NCI-H345 (cell line): ENCODE measurements at places on chromosomes 6 and 20.

- no peak for DNase-seq
These were observed 157.9 kb downstream of the SLC24A3 start for GRCh38 chr20:19370076-19371075.

GRCh38 chr6:138572167-138572875, 73.0 kb upstream of the NHSL1 start:
- DNase-seq, result peak; percentile 96

GRCh38 chr20:17785007-17785406, 85.2 kb downstream of the BANF2 start:
- no peak for DNase-seq

DNA sequence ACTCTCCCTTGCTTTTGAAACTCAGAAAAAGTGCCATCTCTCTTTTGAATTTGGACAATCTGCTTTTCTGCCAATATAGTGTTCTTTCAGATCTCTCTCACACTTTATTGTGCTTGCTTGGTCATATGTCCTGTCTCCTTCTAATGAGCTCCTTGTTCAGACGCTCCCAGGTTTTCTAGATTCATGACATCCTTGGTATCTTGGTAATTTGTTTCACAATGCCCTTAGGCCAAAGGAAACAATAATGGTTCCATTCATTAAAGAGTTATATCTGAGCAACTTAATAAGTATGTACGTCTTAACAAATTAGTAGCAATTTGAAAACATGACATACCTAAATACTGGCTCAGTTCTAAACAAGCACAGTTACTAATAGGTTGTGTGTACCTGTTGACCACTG, 293.4 kb upstream of the SPTLC3 start:
- no peak for DNase-seq

GRCh38 chr6:13681305-13682061, 30.2 kb downstream of the RANBP9 start:
- DNase-seq, result no peak

DNA sequence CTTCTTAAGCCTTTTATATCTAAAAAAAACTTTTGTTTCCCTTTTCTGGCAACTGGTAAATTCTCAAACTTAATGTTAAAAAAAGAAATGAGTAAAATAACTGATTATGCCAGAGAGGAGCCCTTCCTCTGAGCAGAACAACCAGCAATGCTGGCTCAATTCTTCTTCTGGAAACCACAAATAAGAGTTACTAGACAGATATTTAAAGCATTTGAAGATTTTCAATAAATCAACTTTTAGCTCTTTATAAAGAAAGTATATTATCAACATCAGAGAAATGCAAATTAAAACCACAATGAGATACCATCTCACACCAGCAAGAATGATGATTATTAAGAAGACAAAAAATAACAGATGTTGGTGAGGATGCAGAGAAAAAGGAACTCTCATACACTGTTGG, 61.1 kb upstream of the TCF21 start:
- DNase-seq, result no peak

GRCh38 chr20:42118409-42119125, 500.4 kb upstream of the CHD6 start:
- DNase-seq, result no peak

GRCh38 chr20:41118632-41119031, 18.7 kb upstream of the PLCG1 start:
- no peak for DNase-seq

GRCh38 chr20:54197621-54198604, 10.0 kb upstream of the PFDN4 start:
- no peak for DNase-seq

DNA sequence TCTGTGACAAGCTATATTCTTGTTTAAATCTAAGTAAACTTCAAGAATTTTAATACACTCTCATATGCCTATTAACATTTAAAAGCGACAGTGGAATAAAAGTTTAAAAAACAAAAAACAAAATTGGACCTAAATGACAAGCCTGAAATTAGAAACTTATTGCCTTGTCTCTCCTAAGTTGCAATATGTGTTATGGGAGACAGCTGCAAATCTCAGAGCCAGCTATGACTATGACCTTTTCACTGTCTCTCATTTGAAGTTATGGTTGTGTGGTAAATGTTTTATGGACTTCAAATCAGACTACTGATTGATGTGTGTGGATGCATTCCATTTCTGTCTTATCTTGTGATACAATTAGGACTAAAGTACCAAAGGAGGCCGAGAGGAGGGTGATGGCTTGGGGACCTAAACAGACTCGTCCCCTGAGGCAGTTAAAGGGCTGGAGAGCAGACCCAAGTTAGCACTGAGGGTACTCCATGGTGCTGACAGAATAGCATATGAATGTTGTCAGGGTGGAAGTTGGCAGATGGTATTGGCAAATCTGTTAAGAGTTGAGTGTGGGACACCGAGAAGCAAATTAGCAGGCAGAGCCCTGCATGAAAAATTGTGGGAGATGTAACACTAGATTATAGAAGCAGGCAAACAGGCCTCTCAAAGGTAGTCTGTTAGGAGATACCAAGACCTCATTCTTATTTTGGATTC, 930.1 kb upstream of the MAN1A1 start:
- DNase-seq, result no peak

- DNase-seq, result no peak
These were observed 92.8 kb upstream of the EPB41L1 start for GRCh38 chr20:36061754-36062153.

DNA sequence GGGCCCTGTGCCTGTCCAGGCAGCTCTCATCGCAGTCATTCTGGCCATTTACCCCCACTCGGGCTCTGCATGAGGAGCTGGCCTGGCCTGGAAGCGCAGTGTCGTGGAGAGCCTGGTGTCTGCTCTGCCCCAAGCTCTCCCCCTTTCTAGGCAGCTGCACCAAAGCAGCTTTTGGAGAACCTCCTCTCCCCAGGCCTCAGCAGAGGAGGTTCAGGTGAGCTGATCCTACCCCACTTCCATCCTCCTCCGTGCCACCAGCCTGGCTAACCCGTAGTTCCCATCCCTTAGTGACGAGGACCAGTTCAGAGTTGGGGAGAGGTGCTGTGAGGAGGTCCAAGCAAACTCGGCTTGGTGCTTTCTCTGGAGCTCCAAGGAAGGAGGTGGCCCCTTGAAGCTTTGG, 30.5 kb upstream of the PHACTR3 start:
- no peak for DNase-seq

- no peak for DNase-seq
These were observed 235.3 kb upstream of the CEP162 start for GRCh38 chr6:84462698-84463097.

DNA sequence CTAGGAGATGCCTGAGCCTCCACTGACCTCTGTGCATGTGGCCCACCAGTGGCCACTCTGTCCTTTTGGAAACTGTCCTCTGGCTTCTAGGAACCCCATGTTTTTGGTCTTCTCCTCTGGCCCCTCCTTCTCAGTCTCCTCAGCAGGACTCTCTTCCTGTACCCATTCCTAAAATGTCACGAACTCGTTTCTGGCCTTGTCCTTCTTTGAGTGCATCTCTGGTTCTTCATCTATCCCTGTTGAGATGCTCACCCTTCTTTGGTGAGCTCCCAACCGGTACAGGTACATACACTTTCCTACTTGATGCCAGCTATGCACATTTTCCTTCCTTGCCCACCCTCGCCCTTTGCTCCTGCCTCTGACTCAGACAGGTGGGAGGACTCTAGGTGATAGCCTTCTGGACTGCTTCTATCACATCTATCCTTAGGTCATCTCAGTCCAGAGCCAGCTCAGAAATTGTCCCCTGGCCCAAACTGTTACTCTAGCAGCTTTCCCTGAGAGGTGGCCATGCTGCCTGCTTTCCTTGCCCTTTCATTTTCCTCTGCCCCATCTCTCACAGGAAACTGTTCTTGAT, 14.8 kb upstream of the NNAT start:
- no peak for DNase-seq

DNA sequence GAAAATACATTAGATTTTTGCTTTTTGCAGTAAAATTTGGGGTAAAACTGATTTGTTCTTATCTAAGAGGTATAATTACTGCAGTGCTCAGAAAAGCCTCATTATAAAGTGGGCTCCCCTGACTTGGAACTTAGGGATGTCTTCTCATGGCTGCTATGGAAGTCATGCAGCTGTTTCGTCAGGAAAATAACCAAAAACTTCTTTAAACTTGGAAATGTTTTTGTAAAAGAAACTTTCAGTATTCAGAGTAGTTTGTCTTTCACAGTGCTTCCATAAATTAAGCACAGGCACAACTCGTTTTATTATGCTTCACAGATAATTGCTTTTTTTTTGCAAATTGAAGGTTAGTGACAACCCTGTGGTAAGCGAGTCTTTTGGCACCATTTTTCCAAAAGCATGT, 6.8 kb downstream of the MAPK14 start:
- no peak for DNase-seq
